ENCODE measurements at places on chromosomes 1 and 21.

DNA sequence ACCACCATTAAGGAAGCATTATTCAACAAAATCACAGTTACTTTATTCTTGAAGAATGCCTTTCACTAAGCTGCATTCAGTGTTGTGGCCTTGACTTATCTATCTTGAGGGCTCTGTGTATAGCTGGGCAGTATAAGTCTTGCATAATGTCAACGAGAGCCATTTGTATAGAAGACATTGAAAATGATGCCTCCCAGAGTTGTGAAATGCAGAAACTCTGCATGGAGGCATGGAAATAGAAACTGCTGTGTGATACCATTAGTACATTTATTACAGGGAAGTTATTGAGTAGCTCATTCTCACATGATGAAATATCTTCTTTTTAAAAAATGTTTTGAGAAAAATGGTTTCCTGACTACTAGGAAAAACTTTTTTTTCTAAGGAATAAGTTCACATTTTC, 111.4 kb upstream of the SNX7 start:
- no peak for DNase-seq

GRCh38 chr1:220483700-220484099, 44.2 kb upstream of the MARK1 start:
- no peak for DNase-seq

DNA sequence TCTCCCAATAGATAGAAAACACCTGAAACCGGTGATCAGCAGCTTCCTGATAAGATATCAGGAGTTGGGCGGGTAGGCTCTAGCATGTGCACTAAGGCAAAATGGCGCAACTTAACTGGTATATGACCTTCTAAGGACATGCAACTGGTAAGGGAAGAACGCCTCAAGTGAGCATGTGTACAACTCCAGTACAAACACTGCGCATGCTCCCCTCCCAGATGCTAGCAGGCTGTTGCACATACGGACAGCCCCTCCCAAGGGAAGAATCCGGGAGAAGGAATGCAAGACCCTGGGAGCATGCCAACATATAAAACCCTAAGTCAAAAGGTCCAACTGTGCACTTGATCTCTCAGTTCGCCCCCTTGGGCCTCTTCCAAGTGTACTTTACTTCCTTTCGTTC, 110.8 kb downstream of the TSEN15 start:
- no peak for DNase-seq

DNA sequence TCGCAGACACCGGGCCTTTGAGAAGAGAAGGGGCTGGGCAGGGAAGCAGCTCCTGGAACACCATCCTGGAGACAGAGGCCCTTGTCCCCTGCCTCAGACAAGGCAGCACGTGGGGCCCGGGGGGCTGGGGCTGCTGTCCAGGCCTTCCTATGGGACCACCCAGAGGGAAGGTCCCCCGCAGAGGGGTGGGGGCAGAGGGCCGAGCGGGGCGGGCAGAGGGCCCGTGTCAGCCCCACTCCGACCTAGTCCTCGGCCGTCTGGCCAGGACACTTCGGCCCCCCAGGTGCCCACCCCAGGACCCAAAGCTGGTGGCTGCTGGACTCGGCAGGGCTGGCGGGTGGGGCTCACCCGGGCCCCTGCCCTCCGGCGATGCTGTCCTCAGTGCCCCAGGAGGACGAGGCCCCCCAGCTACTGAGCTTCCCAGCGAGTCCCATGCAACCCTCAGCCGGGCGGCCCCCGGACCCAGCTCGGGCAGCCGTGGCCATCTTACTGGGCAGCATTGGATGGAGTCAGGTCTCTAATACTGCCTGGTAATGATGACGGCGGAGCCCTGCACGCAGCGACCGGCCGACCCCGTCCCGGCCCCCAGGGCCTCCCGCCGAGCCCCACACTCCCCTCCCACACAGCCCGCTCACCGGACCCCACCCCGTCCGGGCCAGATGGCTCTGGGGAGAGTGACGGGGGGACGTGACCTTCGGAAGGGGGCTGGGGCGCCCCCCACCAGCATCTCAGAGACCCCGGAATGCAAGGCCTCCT, 6.9 kb upstream of the TTLL10 start:
- no peak for DNase-seq

DNA sequence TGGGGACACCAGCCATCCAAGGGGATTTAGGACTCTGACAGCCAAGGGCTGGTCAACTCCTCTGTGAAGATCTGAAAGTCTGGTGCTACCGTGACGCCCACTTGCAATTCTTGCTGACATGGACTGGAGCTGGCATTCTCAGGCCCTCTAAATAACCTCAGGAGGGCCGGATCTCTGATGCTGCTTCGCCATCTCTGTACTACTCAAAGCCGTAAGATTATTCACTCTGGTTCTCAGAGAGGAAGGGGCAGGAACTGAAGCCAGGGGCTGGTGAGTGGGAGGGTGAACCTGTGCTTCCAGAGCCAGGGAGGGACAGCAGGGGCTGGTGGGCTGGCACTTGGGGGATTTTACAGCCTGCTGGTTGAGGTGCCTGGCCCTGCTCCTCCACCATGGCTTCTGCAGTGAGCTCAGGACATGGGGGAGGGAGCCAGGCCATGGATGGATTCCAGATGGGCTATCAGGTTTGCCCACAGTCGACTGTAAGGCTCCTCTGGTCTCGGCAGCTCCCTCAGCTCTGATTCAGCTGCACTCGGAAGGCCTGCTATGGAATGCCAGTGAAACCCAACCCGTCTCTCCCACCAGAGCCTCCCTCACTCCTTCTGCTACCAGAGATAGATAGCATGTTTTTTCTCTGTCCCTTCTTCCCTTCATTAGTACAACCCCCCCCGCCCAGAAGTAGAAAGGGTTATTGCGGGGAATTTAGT, 84.5 kb downstream of the PLXNA2 start:
- no peak for DNase-seq

DNA sequence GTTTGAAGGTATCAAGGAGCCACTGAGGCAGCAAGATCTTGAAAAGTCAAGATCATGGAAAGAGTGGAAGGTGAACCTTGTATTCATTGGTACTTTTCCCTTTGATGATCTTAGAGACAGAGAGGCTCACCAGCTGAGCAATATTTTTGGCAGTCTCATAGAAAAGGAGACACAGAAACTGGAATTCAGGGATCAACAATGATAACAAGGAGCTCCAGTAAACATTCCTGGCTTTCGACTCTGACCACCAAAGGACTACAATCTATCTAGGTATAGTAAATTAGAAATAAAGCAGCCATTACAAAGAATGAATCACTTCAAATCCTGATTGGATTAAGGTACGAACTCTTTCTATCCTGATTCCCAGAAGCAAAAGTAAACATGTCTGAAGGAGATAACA, 615.4 kb downstream of the KIF26B start:
- no peak for DNase-seq

GRCh38 chr21:33063375-33063883, 6.5 kb upstream of the OLIG1 start:
- peak; percentile 73 for DNase-seq

DNA sequence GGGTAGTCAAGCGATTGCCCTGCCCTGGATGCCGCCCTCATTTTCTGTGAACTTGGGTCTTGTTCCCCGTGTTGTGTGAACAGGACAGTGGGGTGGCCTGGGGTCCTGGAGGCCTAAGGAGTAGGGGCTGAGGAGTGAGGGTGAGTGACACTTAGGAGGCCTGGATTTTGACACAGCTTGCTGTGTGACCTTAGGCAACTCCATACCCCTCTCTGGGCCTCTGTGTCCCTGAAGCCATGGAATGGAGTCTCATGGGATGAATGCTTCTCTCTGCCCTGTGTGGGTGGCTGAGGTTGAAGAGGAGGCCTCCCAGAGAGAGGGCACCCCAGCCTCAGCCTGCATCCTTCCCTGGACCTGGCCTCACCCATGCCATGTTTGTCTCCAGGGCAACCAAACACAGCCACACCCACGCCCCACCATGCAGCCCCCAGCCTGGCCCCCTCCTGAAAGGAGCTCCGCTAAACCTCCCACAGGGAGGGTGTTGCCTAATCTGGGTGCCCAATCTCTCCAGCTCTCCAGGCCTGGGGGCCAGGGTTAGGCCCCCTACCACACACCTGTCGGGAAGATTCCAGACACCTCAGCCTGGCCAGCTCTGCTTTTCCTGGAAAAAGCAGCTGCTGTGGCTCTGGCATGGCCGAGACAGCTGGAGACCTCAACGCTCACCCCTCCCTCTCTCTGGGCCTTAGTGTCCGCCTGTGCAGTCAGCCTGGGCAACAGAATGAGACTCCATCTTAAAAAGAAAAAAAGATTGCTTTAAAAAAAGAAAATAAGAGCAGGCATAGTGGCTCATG, 9.9 kb downstream of the MYOM3 start:
- no peak for DNase-seq

GRCh38 chr21:45905196-45905595, 76.4 kb upstream of the COL6A1 start:
- no peak for DNase-seq

- DNase-seq = no peak
Observed at GRCh38 chr1:244139655-244140054, 88.6 kb downstream of the ZBTB18 start.

DNA sequence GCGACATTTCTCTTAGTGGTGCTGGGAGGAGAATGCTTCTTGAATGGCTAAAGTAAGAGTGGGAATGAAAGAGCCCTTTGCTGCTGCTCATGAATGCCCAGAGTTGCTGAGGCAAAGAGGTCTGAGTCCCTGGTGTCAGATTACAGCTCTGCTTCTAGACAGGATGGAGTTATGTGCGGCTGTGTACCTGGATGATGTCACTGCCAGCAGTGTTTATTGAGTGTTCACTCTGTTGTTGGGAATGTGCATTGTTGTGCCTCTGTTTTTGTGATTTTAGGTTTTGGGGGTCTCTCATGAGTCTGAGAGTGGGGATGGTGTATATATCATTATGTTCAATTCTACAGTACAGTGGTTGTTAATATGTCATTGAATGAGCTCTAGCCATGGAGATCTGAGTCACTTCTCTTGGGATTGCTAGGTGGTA, 2.7 kb downstream of the CDC14A start:
- DNase-seq = no peak

- DNase-seq = no peak
Observed at GRCh38 chr1:30742963-30743559, 14.5 kb downstream of the LAPTM5 start.

DNA sequence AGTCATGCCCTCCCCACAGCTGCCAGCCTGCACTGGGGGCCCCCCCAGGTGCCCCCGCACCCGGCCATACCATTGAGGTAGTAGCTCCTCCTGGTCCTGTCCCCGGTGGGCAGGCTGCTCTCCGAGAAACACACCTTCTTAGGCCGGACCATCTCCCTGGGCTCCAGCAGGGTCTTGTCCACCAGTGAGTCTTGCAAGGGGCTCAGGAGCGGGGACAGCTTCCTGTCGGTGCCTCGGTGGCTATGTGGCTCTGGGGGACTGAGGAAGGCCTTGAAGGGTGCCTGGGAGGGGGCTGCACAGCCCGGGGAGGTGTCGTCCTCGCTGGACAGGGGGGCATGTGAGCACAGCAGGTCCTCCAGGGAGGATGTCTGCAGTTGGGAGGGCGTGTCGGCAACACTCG, 12.9 kb upstream of the FTCD start:
- DNase-seq = no peak

- no peak for DNase-seq
Observed at GRCh38 chr21:23247334-23247733, 2249.1 kb downstream of the NCAM2 start.

- no peak for DNase-seq
Observed at GRCh38 chr1:66295803-66296202, 238.2 kb upstream of the SGIP1 start.

DNA sequence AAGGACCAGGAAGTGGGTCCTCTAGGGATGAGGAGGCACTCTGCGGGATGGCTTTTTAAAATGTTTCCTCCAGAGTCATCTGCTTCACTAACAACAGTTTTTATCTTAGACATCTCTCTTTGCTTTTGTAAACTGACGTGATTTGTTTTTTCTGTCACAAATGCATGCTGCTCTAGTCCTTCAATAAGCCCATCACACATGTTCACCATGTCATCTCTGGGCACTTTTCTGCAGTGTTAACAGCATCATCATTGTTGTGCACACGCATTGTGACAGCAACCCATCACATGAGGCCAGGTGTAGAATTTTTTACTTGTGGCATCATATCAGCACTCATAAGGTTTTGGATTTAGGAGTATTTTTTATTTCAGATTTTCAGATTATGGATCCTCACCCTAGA, 12.5 kb downstream of the RGS2 start:
- no peak for DNase-seq

DNA sequence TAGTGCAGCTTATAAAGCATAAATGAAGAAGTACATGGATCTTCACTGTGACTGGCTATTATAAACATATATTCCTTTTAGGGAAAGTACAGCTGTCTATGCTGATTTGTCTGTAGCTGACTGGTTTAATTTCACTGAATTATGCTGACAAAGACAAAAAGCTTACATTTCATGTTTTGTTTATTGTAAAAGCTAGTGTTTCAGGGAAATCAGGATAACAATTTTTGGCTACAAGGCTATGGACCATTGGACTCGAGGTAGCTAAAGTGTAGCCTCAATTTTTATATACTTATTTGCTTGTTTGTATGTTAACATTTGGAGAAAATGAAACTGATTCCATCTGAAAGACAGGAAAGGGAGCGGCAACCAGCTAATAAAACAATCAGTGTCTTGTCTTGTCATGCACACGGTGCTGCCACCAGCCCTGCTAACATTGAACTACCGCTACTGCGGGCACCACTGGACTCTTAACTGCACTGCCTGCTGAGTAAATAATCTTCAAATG, 480.2 kb downstream of the COL11A1 start:
- no peak for DNase-seq

DNA sequence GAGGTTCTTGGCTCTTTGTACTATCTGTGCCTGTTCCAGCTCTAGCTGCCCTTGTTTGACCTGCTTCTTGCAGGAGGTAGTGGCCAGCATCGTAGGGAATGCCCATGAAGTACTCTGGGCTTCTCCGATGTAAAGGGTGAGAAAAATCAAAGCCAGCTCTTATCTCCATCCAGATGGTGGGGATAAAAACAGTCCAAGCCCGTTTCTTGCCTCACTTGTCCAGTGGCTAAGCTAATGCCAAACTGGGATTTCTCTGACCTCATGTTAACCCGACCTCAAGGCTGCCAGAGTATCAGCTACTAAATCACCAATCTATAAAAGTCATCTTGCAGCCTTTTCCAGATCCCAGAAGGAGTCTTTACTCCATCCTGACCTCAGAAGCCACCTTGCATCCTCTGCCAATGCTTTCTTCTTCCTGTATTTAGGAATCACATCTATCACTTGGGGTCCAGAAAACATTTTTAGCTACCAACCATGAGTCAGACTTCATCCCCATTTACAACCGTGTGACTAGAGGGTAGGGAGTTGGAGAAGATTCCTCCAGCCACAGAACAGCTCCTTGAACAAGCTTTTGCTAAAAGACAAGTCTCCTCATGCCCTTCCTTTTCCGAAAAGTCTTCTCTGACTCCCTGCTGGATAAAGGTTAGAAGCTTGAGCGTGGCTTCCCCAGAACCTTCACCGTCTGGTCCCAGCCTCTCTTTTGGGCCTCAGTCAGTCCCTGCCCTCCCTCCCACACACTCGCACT, 35.9 kb downstream of the KCNC4 start:
- no peak for DNase-seq

DNA sequence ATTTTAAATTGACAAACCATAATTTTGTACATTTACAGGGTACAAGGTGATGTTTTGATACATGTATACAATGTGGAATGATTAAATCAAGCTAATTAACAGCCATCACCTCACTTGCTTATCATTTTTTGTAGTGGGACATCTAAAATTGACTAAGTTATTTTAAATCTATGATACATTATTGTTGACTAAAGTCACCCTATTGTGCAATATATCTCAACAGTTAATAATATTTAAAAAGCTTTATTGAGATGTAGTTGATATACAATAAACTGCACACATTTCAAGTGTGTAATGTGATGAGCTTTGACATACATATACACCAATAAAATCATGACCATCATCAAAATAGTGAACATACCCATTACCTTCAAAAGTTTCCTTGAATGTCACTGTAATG, 242.5 kb upstream of the PLXNA2 start:
- DNase-seq = no peak

- DNase-seq = peak; percentile 11
Observed at GRCh38 chr1:58618303-58618702, 41.3 kb upstream of the TACSTD2 start.
